ENCODE measurements at places on chromosomes 3 and 15.
A peak's percentile ranks its signal among the peaks of the same experiment; 100 is the strongest.

- peak; percentile 24 for DNase-seq
Measured at GRCh38 chr3:150253622-150254021, 154.5 kb upstream of the TSC22D2 start.

GRCh38 chr15:100999369-100999768, 80.2 kb downstream of the LRRK1 start:
- DNase-seq, result no peak

DNA sequence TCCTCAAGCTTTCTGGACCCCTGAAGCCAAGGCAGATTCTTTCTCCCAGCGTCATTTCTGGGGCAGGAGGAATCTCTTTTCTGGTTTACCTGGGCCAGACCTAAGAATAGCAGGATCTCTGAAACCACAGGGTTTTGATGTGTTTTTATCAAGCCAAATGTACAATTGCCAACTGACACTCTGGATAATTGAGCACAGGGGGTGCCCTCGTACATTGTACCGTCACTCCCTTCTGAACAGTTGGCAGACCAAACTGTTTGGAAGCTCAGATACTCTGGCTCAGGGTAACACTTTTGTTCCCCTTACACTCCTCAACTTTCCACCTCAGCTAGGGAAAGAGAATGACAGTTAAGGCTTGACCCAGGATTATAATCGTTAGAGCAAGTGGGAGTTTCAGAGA, 49.9 kb downstream of the ASTE1 start:
- no peak for DNase-seq

DNA sequence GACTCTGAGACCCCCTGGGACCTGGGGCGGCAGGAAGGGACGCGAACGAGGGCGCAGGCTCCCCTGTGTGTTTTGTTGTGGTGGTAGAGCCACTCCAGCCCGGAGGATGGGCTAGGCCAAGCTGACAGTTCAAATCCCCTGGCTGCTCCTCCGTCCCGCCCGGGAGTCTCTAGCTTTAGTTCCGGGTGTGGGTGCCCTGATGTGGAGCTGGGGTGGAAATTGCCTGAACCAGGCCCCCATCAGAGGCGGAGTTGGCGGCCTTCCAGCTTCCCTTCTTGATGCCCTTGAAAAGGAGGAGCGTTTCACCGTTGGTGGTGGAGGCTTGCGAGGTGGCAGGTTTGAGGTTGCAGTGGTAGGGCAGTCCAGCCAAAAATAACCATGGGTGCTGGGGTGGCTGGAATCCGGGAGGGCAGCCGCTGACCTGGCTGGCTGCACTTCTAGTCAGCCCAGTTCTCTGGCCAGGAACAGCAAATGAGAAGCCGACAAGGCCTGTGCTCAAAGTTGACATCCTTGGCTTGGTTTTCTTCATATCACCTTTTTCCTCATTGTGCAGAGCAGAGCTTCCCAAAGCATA, 817 bp downstream of the CLK3 start:
- DNase-seq, result peak; percentile 69

- DNase-seq, result no peak
Measured at GRCh38 chr3:48415251-48415953, 14.5 kb downstream of the PLXNB1 start.

DNA sequence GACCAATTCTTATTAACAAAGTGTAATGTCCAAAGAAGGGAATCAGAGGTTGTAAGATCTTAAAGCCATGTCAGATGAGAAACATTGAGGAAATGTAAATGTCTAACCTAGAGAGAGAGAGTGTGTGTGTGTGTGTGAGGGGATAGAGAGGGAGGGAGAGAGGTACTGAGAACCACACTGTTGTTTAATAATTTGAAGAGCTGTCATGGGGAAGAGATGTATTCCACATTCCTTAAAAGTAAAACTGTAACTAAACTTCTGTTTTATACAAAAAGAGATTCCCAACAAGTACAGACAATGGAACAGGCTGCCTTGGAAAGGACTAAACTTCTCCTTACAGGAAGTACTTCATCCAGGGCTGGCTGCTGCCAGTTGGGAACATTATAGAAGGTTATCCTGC, 68.9 kb upstream of the BOC start:
- no peak for DNase-seq

- DNase-seq, result peak; percentile 19
Measured at GRCh38 chr3:126100634-126101301, 16.8 kb upstream of the SLC41A3 start.

GRCh38 chr3:107153981-107154380, 223.3 kb upstream of the CCDC54 start:
- no peak for DNase-seq

- no peak for DNase-seq
Measured at GRCh38 chr3:46811615-46812236, 51.5 kb downstream of the MYL3 start.

Measured in dermis blood vessel endothelial cell (primary cell).